ENCODE measurements at places on chromosomes 6 and 20.

DNA sequence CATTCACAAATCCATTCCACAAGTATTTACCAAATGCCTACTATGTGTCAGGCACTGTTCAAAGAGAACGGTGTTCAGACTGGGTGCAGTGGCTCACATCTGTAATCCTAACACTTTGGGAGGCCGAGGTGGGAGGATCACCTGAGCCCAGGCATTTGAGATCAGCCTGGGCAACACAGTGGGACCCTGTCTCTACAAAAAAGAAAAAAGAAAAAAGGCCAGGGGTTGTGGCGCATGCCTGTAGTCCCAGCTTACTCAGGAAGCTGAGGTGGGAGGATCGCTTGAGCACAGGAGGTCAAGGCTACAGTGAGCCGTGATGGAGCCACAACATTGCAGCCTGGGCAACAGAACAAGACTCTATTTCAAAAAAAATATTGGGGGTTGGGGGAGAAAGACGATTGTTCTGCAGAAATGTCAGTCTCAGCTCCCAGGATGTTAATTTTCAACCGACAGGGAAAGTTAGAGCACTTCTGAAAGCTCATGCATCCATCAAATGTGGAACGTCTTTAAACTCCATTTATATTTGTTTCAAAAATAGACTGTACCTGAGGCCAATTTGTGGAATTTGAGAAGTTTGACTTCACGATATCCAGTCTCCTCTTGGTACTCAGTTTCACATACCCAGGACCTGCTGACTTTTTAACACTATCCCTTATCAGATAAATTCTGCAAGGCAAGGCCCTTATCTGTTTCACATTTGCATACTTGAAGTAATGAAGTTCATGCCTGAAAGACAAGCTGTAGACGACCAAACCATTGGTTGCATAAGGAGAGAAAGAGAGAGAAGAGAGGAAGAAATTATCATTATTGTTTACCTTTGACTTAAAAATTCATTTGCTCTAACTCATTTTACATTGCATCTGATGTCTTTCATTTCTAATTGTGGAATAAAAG, 14.8 kb upstream of the BTN3A2 start:
- no peak for DNase-seq

DNA sequence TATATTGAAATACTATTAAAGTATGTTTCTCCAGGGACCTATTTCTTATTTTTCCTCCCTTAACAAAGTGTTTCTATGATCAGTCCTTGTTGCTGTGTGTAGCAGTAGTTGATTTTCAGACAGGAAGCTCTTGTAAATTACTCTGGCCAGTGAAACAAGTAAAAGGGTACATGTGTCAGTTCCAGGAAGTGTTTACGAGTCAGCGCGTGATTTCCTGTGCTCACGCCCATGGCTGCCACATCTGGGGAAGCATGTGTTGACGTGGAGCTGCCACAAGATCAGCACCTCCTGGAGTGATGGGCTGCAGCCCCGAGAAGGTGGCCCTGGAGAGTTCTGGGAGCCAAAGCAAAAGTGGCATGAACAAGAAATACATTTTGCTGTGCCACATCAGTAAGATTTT, 38.6 kb upstream of the GGTLC1 start:
- peak; percentile 64 for DNase-seq

GRCh38 chr6:43913375-43914271, 143.6 kb downstream of the VEGFA start:
- no peak for DNase-seq

- no peak for DNase-seq
These were observed 36.3 kb upstream of the SLCO4A1 start for GRCh38 chr20:62606016-62606415.

GRCh38 chr6:48289841-48290240, 178.8 kb upstream of the PTCHD4 start:
- no peak for DNase-seq

GRCh38 chr6:36034441-36034840, 6.8 kb downstream of the MAPK14 start:
- no peak for DNase-seq

- no peak for DNase-seq
These were observed 33.9 kb upstream of the KLHL31 start for GRCh38 chr6:53699462-53699861.

- DNase-seq = no peak
These were observed 130.3 kb downstream of the MMUT start for GRCh38 chr6:49332781-49333180.

DNA sequence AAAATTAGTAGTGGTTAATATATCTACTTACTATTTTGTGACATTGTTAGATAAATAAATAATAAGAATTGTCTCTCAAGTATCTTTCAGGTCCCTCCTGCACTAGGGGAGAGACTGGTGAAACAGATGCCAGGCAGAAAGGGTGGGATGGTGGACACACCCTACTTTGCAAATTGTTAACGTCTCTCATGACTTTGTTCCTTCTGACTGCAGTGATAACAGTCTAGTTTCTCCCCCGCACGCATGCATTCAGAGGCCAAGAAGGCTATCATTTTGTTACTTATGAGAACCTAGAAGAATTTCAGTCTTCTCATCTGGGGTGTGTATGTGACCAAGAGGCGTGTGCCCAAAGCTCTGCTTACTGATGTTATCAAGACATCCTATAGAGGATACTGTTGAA, 152.3 kb downstream of the EDN1 start:
- no peak for DNase-seq

GRCh38 chr20:47493175-47493962, 8.3 kb upstream of the NCOA3 start:
- peak; percentile 37 for DNase-seq

- DNase-seq = no peak
These were observed 252.3 kb downstream of the NKAIN2 start for GRCh38 chr6:124055963-124056362.

GRCh38 chr6:26163427-26164119, 76.3 kb downstream of the HFE start:
- no peak for DNase-seq

- no peak for DNase-seq
These were observed 29.1 kb downstream of the TXLNB start for GRCh38 chr6:139262519-139263300.

DNA sequence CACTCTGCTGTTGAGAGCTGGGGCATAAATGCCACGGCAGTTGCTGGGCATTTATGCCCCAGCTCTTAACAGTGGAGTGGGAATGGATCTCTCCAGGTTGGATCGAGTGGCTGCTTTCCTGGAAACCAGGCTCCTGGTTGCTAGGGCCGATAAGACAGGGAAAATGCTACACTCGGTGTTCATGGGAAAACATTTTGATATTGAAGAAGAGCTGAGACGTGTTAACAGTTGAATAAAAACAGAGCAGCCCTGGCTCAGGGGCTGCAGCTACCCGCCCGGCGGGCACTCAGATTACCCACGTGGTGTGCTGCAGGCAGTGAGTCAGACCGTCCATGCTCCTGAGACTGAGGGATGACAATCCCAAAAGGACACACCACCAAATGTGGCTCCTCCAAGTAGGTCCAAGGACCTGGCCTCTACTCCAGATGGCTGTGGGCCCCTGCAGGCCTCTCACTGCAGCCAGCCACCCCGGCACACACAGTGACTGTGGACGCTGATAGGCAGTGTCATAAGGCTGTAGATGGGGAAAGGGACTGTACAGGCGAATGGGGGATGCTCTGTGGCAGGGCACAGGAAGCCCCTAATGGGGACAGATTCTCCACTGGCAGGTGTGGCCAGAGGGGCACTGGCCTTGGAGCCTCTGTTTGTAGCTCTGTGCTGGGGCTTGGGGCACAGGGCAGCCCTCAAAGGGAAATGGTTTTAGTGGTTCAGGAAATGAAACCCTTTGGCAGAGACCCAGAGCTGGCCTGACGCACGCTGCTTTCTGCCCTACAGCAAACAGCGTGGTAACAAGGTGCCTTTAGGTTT, 237.8 kb downstream of the LY86 start:
- peak; percentile 47 for DNase-seq

GRCh38 chr6:70371454-70372105, 41.7 kb upstream of the FAM135A start:
- DNase-seq = no peak

DNA sequence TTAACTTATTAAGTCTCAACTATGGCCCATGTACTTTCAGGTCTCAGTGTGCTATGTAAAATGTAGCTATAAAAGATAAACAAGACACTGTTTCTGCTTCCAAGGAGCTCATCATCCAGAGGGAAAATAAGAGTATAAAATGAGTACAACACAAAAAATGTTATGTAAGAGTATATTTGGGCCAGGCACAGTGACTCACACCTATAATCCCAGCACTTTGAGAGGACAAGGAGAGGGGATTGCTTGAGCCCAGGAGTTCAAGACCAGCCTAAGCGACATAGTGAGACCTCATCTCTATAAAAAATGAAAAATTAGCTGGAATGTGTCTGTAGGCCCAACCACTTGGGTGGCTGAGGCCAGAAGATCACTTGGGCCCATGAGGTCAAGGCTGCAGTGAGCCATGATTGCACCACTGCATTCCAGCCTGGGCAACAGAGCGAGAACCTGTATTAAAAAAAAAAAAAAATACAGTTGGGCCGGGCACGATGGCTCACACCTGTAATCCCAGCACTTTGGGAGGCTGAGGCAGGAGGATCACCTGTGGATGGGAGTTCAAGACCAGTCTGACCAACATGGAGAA, 124.0 kb downstream of the EDN1 start:
- no peak for DNase-seq

DNA sequence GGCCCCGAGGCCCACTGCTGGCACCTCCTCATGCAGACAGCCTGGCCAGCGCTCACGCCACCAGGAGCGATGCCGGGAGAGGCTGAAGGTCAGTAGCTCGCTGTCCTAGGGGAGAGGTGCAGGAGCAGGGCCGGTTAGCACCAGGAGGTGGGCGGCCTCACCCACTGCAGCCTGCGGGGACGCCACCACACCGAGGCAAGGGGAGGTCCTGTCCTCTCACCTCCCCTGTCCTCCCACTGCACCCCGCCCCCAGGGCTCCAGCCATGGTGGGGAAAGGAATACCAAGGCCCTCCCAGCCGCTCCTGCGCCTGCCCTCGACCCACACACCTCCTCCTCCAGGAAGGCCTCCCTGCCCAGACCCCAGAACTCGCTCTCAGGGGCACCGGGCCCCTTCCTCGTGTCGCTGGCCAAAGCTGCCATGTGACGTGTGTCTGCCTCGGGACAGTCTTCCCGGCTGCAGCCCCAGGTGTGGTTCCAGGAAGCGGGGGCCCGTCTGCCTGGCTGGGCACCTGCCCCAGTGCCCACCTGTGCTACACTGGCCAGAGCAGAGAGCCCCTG, 6.5 kb downstream of the NKAIN4 start:
- DNase-seq = no peak

- no peak for DNase-seq
These were observed 228.5 kb downstream of the ZMYND8 start for GRCh38 chr20:47127999-47128398.

DNA sequence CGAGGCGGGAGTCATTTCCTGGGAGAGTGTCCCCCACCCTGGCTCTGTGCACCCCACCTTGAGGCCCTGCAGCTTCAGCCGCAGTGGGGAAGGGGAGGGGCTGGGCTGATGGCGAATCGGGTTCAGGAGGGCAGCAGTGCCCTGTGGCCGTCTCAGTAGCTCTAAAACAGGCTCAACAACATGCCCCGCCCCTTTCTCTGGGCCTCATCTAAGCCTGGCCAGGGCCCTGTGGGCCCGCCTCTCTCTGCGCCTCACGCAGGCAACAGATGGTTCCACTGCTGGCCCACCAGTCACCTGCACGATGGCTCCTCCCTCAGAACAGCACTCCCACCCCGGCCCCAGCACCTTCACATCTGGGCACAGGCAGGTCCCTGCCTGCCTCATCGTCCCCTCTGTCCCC, 30.2 kb downstream of the CHRNA4 start:
- DNase-seq = no peak

- no peak for DNase-seq
These were observed 430.5 kb upstream of the EPHA7 start for GRCh38 chr6:93849857-93850256.

DNA sequence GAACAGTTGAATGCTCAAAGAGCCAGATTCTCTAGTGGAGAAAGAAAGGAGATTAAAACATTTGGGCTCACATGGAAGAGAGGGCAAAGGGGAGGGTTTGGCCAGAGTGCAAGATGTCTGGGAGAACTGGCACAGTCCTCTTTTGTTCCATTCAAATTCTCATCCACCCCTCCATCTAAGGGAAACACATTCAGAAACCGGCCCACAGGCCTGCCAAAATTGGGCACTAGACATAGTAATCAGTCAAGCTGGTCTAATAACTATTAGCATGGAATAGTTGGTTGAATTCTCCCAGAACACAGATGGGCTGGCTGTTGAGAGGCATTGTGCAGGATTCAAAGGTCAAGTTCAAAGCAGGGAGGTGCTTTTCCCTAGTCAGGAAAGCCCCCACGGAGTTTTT, 341.4 kb upstream of the IRAK1BP1 start:
- no peak for DNase-seq

DNA sequence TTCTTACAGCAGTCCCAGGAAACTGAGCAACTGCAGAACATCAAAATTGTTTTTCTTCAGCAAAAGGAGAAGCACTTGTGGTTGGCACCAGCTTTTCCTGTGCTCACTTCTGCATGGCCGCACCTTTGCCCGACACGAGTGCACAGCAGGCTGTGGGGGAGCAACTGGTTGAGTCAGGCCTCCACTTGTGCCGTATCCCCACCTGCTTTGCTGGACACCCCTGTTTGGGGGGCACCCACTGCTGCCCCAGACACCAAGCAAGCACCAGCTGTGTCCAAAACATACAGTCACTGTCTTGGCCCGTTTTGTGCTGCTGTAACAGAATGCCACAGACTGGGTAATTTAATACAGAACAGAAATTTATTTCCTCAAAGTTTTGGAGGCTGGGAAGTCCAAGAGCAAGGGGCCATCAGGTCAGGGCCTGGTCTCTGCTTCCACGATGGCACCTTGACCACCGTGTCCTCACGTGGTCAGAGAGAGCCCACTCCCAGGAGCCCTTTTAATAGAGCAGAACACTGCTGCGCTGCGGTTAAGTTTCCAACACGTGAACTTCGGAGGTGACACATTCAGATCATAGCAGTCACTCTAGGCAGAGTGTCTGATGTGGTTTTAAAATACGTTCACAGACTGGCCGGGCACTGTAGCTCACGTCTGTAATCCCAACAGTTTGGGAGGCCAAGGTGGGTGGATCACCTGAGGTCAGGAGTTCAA, 8.7 kb upstream of the GMEB2 start:
- DNase-seq = peak; percentile 80

GRCh38 chr6:89013438-89013837, 50.0 kb upstream of the RNGTT start:
- no peak for DNase-seq

- no peak for DNase-seq
These were observed 23.0 kb downstream of the CEP57L1 start for GRCh38 chr6:109118337-109118736.

GRCh38 chr6:24658573-24659560, 7.8 kb downstream of the TDP2 start:
- DNase-seq = no peak

- no peak for DNase-seq
These were observed 43.9 kb upstream of the NOL4L start for GRCh38 chr20:32628960-32629530.

GRCh38 chr6:134196568-134197193, 121.2 kb downstream of the SGK1 start:
- no peak for DNase-seq

DNA sequence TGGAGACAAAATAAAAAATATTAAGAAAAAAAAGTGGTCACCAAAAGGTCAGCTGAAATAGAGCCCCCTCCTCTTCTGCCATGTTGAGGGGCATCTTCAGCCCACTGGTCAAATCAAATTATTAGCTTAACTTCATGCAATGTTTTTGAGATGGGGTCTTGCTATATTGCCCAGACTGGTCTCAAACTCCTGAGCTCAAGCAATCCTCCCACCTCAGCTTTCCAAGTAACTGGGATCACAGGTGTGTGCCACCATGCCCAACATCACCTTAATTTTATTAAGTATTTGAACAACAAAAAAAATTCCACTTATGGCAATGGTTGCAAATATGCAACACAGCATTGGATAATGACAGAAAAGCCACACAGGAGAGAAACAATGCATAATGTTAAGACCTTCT, 99.3 kb upstream of the BEND3 start:
- no peak for DNase-seq

Measured in CD4-positive, alpha-beta T cell (primary cell).